ENCODE measurements at places on chromosomes 13 and 19.

GRCh38 chr13:113601166-113602070, 16.9 kb downstream of the TFDP1 start:
- no peak for DNase-seq

GRCh38 chr19:32302778-32303177, 42.6 kb upstream of the ZNF507 start:
- no peak for DNase-seq

GRCh38 chr19:39951686-39952085, 17.3 kb upstream of the FCGBP start:
- no peak for DNase-seq

DNA sequence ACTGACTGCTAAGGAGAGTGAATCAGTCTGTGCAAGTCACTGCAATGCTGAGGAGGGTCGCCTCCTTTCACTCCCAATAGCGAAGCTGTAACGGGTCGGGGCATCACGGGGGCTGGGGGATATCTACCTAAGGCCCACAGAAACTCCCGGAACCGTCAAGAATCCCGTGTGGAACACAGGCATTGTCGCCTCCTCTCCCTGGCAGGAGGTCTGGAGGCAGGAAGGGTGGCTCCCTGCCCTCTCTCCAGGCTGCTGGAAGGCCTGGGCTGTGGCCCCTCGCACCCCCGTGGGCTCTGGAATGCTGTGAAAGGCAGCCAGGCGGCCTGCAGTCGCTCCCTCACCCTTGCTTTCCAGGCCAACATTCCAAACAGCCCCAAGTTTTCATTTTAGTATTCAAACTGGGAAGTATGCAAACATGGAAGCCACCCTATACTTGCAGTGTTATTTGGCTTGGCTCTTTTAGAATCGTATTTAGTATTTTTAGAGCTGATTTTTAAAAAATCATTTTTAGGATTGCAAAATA, 109.4 kb downstream of the CRYL1 start:
- no peak for DNase-seq

- DNase-seq: no peak
Measured at GRCh38 chr13:87078947-87079795, 592.0 kb upstream of the SLITRK5 start.

DNA sequence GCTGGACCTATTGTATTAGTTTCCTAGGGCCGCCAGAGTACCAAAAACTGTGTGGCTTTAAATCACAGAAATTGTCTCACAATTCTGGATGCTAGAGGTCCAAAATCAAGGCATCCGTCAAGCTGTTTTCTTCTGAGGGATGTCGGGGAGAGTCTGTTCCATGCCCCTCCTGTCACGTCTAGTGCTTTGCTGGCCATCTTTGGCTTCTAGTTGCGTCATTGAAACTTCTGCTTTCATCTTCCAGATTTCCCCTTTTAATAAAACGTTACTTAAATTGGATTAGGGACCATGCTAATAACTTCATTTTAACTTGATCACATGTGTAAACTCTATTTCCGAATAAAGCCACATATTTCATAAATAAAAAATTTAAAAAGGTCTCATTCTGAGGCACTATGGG, 47.5 kb downstream of the TRPM4 start:
- DNase-seq: no peak

GRCh38 chr19:51224163-51224641, 678 bp upstream of the CD33 start:
- DNase-seq: no peak

GRCh38 chr13:106423530-106423929, 111.9 kb downstream of the EFNB2 start:
- DNase-seq: no peak

DNA sequence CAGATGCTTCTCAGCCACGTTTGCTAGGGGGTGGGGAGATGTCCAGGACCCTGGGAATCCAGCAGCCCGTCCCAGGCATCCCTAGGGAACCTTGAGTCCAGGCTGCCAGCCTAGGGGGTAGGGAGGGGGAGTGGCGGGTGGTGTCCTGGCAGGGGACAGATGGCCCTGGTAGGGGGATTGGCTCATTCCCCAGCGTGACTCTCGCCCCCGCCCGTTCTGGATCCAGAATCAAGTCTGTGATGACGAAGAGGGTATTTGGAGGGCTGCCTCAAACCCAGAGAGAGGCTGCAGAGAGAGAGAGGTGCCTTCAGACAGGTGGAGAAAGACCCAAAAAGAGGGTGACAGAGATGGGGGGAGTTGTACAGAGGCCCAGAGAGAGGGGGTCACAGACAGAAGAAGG, 4.1 kb downstream of the SLC17A7 start:
- DNase-seq: no peak

DNA sequence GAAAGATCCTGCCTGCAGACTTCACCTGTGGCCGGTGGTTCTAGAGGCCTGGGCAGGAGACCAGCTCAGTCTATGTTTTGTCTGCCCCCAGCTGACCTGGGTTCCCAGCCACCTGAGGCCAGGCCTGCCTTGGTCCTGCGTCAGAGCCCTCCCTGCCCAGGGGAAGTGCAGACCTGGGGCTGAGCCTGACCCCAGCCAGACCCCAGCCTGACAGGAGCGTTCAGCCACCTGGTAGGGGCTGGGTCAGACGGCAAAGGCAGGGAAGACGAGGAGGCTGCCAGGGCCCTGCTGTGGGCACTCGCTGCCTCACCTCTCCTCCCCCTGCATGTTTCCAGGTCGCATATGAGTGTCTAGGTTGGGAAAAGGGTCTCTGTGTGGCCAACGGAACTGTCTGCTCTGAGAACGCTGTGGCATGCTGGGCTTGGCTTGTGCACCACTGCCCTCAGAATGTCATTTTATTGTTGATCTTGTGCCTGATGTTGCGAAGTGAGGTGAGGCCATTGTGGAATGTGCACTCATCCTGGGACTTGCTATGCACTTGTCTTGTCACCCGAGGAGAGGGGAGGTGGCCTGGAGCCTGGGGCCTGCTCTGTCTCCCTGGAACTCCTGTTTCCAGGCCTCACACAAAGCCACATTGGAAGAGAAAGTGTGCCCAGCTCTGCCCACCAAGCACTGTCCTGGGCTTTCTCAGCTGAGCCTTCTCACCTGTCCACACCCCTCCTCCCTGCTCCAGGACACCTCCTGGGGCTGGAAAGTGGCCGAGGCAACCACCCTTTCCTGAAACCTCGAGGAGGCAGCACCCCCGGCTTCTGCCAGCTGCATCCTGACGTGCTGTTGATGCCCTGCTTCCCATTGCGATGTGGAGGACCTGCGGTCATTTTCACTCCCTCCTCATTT, 15.2 kb upstream of the MCF2L start:
- no peak for DNase-seq

- no peak for DNase-seq
Measured at GRCh38 chr13:90448466-90449037, 898.9 kb upstream of the MIR17HG start.

GRCh38 chr13:114097893-114098688, 34.3 kb downstream of the RASA3 start:
- no peak for DNase-seq

GRCh38 chr19:16285769-16286498, 38.7 kb upstream of the KLF2 start:
- no peak for DNase-seq

DNA sequence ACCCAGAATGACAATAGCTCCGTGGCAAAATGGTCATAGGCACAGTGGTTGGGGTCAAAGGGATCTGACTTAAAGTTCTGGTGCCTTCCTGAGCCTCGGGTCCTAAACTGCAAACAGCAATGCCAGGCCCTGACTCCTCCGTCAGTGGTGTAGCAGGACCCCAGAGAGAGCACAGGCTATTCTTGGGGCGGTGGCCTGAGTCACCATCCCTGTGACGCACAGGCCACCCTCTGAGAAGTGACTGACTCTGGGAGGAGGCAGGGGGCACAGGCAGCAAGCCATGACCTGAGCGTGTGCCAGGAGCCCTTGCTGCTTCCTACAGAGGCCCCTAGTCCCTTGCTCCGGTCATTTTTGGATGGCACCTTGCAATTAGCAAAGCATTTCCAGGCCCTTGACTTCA, 18.7 kb downstream of the PLVAP start:
- no peak for DNase-seq

- DNase-seq: no peak
Measured at GRCh38 chr13:96816261-96816660, 178.0 kb downstream of the OXGR1 start.

DNA sequence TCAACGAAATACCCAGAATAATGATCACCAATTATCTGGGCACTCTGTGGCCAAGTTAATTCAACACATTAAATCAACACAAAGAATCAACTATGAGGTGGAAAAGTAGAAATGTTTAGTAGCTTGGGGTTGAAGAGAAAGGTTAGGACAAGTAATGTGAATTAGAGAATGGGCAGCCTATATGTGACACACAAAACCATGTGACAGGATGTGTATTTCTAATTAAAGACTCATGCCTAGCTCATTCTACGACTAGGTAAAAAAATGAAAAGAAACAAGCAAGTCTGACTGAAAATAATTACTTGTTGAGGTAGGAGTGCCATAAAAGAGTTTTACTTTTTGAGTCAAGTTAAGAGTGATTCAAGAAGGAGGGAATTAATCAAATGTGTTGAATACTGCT, 2646.0 kb upstream of the PCDH20 start:
- no peak for DNase-seq

GRCh38 chr19:42199440-42200115, 17.9 kb downstream of the DEDD2 start:
- peak; percentile 21 for DNase-seq

GRCh38 chr13:23449398-23450162, 16.1 kb upstream of the SACS start:
- DNase-seq: no peak

DNA sequence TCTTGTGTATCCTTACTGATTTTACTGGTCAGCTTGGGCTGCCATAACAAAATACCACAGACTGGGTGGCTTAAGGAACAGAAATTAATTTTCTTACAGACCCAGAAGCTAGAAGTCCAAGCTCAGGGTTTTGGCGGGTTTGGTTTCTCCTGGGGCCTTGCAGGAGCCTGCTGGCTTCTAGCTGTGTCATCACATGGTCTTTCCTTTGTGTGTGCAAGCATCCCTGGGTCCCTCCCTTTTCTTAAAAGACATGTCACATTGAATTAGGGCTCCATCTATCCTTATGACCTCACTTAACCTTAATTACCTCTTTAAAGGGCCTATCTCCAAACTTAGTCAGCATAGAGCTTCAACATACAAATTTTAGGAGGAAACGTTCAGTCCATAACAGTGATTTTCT, 23.4 kb downstream of the UBAC2 start:
- no peak for DNase-seq

DNA sequence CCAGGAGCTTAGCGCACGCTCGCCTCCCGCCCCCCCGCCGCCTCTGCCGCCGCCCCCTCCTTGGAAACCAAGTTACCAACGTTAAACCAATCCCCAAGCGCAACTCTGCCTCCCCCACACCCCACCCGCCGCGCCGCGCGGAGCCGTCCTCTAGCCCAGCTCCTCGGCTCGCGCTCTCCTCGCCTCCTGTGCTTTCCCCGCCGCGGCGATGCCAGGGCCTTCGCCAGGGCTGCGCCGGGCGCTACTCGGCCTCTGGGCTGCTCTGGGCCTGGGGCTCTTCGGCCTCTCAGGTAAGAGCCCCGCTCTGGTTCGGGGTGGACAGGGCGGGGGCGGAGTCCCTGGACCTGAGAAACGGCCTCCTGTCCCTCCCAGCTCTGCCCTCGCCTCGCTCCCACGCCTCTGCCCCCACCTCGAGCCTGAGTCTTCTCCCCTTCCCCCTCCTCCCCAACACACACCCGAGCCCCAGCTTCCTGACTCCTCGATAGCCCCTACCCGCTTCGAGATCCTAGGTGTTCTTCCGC, at the start of gene ICAM5:
Gene ICAM5, plus strand, starts transcription at position 117 of the 521 bp plus-strand sequence. Its CDS starts 92 bp downstream, at position 209.
- DNase-seq: no peak
